ENCODE measurements at places on chromosomes 11 and 22.

GRCh38 chr11:67344264-67344663 lies 9.1 kb downstream of the POLD4 start:
- no peak for DNase-seq

DNA sequence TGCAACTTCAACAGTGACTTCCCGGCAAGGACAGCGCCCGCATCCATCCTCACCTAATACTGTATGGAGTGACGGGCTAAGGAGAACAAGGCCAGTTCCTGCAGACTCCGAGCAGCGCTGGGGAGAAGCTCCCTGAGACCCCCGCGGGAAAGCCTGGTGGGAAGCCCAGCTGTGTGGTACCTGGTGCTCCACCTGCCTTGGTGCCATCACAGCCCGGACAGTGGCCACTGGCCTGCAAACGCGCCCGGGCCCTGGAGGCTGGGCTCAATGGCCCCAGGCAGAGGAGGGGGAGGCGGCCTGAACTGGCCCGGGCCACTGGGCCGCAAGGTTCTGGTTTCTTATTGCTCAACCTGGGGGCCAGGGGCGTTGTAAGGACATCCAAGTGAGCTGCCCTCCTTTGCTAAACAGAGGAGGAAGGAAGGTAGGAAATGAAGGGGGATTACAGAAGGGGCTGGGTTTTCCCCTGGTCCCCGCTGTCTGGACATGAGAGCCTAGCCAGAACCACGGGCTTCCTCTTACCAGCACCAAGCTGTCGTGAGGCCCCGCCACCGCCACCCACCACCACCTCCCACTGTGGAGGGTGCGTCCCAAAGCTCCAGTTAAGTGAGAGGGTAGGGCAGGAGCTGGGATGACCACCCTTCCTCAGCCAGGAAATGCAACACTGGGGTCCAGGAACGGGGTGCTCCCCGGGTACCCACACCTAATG lies 8.5 kb upstream of the CDC42BPG start:
- no peak for DNase-seq

DNA sequence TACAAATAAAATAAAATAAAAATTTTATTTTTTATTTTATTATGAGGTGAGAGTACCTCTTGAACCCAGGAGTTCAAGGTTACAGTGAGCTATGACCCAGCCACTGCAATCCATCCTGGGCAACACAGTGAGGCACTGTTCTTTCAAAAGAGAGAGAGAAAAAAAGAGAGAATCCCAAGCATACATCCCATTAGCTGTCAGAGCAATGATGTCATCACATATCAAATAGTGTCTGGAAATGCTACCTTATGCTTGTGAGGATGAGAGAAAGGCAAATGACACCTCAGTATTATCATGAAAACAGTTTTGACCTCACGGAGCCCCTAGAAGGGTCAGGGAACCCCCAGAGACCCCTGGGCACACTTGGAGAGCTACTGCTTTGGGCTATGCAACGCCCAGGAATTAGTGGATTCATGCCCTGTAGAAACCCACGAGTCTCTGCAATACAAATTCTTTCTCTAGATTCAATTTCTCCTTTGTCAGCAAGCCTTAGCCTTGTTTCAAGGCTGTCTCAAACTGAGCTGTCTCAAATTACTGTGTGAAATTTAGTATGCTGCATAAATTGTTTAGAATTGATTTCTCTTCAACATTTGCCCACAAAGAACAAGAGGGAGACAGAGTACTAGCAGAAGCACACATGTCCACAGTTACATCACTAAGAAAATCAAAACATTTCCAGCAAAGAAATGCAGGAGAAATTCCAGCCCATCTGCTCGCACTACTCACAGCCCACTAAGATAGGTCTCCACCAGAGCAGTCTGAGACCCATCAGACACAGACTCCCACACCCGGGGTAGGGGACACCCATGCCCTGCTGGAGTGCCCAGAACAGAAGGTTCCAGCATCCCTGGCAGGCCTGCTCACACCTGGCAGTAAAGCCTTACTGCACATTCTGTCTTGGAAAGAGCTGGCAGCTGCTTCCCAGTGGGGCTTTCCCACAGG lies 18.1 kb downstream of the DGCR2 start:
- no peak for DNase-seq

DNA sequence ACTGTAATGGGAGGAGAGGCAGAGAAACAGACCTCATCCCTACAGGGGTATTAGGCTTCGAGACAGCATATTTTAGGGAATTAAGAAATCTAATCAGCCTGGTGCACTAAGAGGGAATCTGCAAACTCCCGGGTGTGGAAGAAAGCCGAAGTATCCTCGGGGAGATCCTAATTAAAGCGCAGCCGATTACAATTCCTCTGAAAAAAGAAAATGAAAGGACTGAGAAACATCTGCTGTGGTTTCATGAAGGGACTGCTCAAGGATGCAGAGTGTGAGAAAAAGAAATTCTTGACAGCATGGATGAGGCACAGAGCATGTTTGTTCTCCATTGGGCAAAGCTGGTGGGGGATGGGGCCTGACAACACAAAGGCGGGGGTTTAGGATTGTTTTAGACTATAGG lies 290.0 kb upstream of the LARGE1 start:
- DNase-seq = no peak

DNA sequence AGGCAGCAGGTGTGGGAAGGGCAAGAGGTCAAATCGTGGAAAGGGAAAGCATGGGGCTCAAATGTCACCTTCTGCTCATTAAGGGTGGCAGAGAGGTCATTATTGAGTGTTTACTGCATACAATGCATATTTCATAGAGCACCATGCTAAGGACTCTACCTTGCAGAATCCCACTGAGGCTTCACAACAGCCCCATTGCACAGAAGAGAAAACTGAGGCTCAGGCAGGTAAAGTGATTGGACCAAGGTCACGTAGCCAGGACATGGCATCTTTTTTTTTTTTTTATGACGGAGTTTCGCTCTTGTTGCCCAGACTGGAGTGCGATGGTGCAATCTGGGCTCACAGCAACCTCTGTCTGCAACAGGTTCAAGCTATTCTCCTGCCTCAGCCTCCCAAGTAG lies 7.8 kb downstream of the FLRT1 start:
- no peak for DNase-seq

DNA sequence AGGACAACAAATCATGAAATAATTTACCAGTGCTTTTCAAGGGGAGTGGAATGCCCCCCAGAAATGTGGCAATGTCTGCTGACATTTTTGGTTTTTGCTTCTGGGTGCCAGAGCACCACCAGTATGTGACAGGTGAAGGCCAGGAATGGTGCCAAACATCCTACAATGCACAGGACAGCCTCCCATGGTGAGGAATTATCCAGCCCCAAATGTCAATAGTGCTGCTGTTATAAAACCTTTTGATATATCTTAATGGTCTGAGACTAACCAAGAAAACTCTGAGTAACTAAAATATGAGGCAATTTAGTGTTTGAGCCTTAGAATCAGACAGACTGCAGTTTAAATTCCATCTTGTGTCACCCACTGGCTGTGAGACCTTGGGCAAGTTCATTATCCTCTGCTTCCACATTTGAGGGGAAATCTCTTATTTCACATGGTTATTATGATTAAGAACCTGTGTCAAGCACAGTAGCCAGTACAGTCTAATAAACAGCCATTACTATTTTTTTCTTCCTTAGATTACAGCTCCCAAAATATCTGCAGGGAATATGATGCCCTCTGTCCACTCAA lies 69.5 kb downstream of the AMBRA1 start:
- no peak for DNase-seq

GRCh38 chr22:28506150-28506535 lies 173.5 kb downstream of the TTC28 start:
- no peak for DNase-seq

DNA sequence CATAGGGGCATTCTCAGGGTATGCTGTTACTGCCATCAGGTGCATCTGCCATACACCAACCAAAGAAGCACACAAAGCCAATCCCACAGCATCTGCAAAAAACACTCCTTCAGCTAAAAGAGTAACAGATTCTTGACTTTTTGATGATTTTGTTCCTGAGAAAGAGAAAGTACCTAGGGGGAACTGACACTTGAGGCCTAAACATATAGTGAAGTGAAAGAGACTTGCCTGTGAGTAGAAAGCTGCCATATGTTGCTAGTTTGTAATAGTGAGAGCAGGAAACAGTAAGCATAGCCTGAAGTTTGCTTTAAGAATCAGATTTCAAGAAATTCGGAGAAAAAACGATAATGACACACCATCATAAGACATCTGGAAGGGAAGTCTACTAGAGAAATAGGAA lies 97.9 kb upstream of the CTSC start:
- DNase-seq = no peak
